ENCODE measurements at places on chromosomes 12 and 14.

DNA sequence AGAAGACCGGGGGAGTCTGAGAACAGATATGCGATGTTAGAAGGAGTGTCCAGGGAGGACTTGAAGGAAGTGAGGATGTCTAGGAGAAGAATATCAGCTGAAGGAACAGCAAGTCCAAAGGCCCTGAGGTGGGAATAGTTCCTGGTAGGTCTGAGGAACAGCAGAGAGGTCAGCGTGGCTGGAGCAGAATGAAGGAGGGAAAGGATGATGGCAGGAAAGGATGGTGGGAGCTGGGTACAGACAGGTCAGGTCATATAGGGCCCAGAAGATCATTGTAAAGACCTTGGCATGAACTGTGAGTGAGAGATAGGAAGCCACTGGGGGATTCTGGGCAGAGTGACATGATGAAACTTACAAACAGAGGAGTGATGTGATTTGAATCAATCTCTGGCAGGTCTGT, 171.0 kb downstream of the ETV6 start:
- no peak for DNase-seq

DNA sequence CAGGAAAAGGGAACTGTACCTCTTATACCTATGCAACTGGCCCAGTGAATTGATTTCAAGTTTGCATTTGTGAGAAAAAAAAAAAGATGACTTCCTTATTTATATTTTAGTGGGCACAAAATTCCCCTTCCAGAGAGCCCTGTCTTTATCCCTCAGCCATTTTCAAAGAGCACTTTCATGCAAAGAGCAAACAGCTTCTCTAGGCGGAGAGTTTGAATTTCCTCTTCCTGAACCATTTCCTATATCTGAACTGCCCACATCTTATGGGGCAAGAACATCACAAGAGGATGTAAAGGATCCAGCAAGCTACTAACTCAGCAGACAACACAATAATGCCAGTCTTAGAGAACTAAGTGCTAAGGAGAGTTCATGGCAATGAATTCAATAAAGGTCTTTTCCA, 22.3 kb upstream of the PLXNC1 start:
- no peak for DNase-seq

GRCh38 chr12:107594995-107595394, 90.6 kb upstream of the PWP1 start:
- no peak for DNase-seq

- peak; percentile 34 for DNase-seq
Measured at GRCh38 chr14:32472512-32473463, 143.7 kb downstream of the AKAP6 start.

DNA sequence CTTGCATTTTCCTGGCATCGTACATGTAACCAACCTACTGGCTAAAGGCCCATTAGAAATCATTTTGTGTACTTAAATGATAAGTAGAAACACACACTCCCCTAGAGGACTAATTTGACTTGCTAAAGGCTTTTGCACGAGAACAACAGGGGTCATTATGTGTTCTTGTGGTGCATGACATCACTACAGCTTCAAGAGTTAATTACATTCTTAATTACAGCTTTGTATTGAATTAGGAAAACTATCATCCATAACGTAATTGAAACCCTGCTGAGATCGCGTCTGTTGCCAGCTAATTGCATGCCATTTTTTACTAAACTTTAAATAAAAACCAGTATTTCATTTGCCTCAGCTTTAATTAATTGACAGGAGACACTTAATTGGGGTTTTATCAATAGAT, 51.4 kb downstream of the TMEM132C start:
- DNase-seq = no peak

- no peak for DNase-seq
Measured at GRCh38 chr14:34409721-34410120, 52.3 kb downstream of the SPTSSA start.

DNA sequence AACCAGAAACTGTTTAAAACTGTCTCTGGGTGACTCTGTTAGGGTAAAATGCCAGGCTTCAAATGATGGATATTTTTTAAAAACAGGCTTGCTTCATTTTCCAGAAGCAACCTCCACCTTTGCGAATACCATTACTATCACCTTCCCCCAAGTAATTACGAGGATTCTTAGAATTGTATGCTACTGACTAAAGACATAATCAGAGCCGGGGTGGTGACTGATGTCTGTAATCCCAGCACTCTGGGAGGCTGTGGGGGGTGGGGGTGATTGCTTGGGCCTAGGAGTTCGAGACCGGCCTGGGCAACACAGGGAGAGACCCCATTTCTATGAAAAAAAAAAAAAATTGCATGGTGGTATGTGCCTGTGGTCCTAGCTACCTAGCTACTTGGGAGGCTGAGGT, 38.3 kb downstream of the FGD6 start:
- no peak for DNase-seq

GRCh38 chr14:92890830-92891588, 31.9 kb upstream of the CHGA start:
- DNase-seq = no peak

- no peak for DNase-seq
Measured at GRCh38 chr12:70196811-70197281, 46.4 kb upstream of the CNOT2 start.

DNA sequence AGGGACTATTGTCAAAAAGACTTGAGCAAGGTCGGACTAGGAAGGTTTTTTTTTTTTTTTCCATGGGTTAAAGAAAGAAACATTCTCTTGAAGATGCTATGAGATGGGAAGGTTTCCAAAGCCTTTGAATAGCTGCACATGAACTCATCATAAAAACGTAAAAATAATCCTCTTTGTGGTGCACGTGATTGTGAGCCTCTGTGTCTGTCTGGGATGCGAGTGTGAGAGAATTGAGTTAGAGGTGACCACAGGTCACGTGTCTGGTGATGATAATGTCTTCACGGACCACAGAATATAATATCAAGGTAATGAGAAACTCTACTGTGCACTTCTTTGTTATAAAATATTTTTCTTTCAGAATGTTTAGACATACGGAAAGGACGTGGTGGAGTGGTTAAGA, 24.3 kb upstream of the ADGRD1 start:
- no peak for DNase-seq

DNA sequence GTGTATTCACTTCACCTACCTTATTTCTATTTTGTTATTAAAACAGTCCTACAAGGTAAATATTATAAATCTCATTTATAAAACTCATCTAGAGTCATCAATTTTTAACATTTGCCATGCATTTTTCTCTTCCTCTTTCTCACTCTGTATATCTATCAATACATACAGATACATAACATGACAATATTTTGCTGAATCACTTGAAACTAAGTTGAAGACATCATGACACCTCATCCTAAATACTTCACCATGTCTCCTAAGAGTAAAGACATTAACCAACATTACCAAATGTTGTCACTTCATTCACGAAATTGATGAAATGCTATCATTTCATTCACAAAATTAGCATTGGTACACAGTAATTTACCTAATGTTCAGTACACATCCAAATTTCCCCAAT, 181.8 kb downstream of the PAX9 start:
- no peak for DNase-seq

DNA sequence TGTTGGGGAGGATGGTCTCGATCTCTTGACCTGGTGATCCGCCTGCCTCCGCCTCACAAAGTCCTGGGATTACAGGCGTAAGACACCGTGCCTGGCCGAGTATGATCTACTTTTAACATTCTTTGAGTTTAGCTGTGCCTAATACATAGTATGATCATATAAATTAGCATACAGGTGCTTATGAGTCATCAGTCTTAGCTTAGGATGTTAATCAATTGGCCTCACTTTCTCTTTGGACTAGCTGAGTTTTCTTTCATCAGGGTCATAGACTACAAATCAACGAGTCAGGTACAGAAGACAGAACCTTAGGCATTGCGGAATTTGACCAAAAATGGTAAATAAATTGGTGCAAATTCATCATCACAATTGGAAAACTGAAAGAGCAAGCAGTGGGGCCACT, 2.2 kb downstream of the SLC25A21 start:
- no peak for DNase-seq

DNA sequence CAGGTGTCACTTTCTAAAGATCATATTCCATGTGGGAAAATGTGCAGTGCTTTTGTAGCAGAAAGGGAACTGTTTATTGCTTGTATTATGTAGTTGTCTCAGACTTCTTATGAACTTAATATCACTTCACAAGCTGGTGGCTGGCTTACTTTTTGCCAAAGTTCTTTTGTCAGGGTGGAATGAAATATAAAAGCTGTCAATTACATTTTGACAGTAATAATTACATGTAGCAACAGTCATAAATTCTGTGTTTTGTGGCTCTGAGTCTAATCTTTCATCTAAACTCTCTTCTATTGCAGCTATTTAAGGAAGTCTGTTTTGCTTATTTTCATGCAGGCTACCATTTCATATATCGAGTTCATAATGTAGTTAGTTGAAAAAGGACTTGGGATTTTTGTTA, 106.6 kb downstream of the OTOGL start:
- DNase-seq = no peak

- DNase-seq = peak; percentile 80
Measured at GRCh38 chr14:101535232-101535631, 26.1 kb upstream of the DIO3 start.

GRCh38 chr12:58596381-58596780, 323.9 kb downstream of the LRIG3 start:
- no peak for DNase-seq

DNA sequence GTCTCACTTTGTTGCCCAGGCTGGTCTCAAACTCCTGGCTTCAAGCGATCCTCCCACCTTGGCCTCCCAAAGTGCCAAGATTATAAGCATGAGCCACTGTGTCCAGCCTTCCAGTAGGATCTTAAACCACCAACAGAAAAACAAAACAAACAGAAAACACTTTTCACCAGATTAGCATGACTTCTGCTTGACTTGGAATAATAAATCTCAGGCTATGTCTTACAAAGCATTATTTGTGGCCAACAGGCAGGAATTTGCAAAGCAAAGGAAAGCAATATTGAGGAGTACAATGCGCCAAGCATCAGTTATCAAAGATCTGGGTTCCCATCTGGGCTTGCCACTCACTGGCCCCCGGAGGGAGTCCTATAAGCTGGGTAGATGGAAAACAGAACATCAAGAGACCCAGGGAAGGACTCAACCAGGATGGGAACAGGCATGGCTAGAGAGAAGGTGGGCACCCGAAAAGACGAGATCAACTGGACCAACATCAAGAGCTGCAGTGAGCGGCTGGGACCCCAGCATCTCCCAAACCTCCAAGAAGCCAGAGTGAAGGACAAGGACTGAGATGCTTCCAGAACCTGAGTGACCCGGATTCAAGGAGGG, 101.2 kb downstream of the TMEM30B start:
- DNase-seq = no peak

DNA sequence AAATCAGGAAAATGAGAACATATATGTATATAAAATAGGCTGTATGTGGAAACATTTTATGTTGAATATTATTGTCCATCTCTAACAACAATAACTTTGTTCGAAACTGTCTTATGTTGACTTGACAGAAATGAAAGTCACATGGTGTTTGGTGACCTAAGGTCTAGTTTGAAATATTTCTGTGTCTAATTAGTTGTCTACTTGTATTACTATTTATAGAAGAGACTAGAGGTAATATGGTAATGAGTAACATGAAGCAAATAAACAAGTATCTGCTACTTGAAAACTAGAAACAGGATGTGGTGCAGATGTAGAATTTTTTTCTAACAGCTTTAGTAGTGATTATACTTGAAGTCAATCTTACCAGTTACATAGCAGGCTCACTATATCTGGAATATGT, 3.9 kb downstream of the GPHN start:
- peak; percentile 9 for DNase-seq

DNA sequence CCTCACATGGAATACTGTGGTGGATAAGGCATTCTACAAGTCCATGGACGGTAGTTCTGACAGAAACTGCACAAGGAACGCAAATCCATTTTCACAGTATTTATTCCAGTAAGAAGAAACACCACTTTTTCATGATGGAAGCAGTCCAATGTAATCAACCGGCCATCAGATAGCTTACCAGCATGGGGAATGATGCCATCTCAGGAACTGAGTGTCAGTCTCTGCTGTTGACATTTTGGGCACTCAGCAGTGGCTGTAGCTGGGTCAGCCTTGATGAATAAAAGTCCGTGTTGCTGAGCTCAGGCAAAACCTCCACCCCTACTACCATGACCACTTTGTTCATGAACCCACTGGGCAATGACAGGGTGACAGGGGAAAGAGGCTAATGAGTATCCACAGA, 103.4 kb downstream of the PLCZ1 start:
- no peak for DNase-seq

GRCh38 chr12:50609292-50609874, 104.6 kb downstream of the DIP2B start:
- no peak for DNase-seq

GRCh38 chr12:64678248-64678647, 68.0 kb downstream of the RASSF3 start:
- no peak for DNase-seq

GRCh38 chr14:69246331-69246730, 13.6 kb upstream of the GALNT16 start:
- DNase-seq = no peak

DNA sequence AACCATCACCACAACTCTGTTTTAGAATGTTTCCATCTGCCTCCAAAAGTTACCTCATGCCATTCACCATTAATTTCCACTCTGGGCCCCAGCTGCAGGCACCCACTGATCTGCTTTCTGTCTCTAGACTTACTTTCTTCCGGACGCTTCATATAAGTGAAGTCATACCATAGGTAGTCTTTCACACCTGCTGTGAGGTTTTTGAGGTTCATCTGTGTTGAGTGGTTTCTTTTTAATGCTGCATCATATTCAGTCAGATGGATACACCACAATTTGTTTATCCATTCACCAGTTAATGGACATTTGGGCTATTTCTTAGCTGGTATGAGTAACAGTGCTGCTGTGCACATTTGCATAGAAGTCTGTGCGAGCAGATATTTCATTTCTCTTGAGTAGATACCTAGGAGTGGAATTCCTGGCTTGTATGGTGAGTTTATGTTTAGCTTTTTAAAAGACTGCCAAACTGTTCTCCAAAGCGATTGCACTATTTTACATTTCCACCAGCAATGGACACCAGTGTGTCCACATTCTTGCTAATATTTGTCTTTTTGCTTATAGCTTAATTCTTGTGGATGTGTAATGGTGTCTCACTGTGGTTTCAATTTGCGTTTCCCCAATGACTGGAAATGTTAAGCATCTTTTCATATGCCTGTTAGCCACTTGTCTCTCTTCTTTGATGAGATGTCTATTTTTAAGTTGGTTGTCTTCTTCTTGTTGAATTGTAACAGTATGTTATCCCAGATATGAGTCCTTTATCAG, 48.3 kb downstream of the ZFYVE21 start:
- DNase-seq = no peak

DNA sequence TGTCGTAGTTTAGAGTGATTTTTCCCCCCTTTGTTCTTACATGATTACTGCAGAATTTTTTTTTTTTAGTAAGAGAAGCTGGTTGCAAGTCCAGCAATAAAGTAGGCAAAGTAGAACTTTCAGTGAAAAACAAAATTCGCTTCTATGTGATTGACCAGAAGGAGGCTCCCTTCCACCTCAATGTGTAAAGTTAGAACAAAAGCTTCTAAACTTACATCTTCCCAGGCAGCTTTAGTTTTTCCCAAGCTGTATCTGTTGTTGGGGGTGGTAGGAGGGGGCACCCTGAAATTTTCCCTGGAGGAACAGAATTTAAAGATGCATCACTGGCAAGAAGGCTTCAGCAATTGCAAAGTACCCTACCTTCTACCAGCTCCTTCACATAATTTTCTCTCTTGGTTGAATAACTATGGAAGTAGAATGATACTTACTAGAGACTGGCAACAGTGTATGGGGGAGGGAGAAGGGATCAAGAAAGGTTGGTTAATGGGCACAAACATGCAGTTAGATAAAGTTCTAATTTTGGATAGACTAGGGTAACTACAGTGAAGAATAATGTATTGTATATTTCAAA, 87.3 kb upstream of the E2F7 start:
- DNase-seq = peak; percentile 12
